ENCODE measurements at places on chromosomes 1 and 21.

DNA sequence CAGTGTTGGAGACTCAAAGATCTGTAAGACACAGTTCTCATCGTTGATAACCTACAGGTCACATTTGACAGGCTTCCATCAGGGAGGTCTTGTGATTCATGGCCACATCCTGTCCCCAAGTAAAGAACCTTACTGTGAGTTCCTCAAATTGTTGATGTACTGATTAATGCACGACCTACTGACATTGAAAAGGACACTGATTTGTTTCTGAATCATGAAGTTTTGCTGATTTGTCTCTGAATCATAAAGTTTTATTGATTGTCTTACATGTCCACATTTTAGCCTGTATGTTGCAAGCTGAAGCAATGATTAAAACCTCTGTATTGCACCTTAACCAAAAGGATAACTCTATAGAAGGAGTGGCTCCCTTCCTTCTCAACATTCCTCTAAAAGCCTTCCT lies 476.3 kb upstream of the RUNX1 start:
- no peak for DNase-seq

- peak; percentile 12 for DNase-seq
Observed at GRCh38 chr1:218345673-218346390, 696 bp downstream of the TGFB2 start.

DNA sequence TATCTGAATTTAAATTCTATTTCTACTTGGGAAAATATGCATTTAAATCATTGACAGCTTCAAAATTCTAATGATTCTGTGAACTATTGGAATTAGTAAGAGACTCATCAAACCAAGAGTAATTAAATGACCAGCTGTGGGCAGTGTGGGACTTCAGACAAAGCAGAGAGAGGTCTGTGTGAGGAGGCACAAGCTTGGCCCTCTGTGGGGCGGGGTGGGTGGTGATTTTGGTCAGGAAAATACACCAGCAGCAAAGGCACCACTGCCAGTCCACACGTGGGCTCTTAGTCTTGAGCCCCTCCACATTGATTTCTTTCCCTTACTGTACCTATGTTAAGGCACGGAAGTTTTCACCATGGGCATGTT lies 39.2 kb upstream of the RAB4A start:
- no peak for DNase-seq

DNA sequence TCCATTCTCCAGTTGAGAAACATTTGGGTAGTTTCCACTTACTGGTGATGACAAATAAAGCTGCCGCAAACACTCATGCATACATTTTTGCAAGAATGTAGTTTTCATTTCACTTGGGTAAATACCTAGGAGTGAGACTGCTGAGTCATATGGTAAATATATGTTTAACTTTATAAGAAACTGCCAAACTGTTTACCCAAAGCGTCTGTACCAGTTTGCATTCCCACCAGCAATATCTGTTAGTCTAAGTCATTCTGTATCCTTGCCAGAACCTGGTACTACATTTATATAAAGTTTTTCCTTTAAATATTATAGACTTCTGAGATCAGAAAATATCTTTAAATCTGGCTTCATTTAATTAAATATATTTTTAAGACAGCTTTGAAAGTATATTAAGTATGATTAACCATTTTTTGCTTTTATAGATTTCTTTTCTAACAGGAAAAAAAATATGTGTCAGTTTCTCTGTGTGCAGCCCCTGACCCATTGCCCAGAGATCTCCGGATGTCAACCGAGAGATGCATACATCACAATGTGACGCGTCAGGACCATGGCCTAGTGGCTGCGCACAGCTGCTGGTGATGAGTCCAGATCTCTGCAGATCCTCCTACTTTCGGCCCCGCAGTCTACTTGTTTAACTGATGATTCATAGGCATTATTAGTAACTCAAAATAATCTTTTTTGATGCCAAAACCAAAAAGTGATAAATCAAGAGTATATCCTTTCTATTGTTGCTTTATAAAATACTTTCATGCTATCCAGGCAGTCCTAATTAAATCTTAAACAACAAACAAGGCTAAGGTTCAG lies 227.1 kb upstream of the MAP1LC3C start:
- DNase-seq: no peak

DNA sequence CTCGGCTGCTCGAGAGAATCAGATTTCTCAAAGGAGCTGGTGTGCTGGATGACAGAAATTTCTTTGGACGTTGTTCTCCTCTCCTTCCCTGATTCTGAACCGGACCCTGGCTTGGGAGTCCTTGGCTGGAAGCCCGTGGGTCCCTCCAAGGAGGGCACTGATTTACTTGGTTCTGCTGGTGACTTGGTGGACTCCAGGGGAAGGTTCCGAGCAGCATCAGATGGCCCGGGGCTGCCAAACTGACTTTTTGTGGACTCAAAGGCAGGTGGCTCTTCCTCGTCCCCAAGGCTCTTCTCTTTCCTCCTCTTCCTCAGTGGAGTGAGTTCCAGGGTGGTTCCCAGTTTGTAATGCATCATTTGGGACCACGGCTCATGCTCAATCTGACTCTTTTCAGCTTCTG lies 97.9 kb upstream of the EDN2 start:
- DNase-seq: no peak

DNA sequence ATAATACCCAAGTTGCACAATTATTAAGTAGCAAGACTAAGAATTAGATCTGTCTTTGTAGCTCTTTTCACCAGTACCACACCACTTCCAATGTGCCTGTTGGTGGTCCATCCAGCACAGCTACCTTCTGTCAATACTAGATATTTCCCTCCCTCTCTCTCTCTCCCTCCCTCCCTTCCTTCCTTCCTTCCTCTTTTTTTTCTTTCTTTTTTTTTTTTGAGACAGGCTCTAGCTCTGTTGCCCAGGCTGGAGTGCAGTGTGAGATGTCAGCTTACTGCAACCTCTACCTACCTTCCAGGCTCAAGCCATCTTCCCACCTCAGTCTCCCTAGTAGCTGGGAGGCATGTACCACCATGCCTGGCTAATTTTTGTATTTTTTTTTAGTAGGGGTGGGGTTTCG lies 21.1 kb downstream of the KPNA6 start:
- DNase-seq: no peak

All from central memory CD4-positive, alpha-beta T cell (primary cell).